Mesenchymal stem cell (in vitro differentiated cells and primary cell): ENCODE measurements at places on chromosomes 5 and 9.
A peak's percentile ranks its signal among the peaks of the same experiment; 100 is the strongest.

DNA sequence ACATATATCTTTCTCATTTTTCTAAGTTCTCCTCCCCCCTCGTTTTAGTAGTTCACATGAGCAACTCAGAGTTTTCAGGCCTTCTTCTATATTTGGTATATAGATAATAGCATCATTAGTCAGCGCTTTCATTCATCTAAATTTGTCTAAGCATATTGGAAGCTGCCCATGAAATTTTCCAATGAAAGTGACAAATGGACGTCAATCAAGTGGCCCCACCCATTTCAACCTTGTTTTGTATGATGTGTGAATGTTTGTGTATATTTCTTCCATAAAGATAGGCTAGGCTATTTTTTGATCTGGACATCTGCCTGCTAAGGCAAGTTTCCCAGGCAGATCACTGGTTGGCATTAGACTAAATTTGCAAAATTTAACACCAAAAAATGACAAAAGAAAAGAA lies 104.0 kb upstream of the SSBP2 start:
- H3K27me3 ChIP-seq, result no peaks in the 10 kb centered on the region
- H3K4me1 ChIP-seq, result peaks cover 18% of the 10 kb centered on the region
- H3K36me3 ChIP-seq, result no peaks in the 10 kb centered on the region
- H3K4me3 ChIP-seq, result no peak overlapping the region
- no peak overlapping the region for H3K27ac ChIP-seq
- DNase-seq, result no peak

DNA sequence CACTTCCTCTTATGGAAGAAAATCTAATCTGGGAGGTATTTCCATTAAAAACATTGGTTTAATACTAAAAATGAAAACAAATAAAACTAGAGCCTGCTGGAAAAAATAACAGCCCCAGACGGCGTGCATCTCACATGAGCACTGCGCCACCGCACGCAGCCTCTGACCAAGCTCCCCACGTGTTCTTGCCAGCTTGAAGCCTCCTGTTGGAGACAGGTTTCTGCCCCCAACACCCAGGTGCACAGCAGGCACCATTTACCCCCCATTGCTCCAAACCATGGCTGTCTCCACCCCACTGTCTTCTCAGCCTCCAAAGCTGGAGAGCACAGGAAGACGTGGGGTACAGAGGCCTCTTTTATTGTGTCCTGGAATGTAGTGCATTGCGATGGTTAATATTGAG lies 10.7 kb upstream of the COL5A1 start:
- H3K36me3 ChIP-seq, result peaks cover 3% of the 10 kb centered on the region
- peaks cover 12% of the 10 kb centered on the region for H3K27me3 ChIP-seq
- no peak overlapping the region for H3K4me3 ChIP-seq
- no peak for DNase-seq

GRCh38 chr5:43941806-43942205 lies 338.8 kb downstream of the NNT start:
- H3K4me3 ChIP-seq, result no peak overlapping the region
- H3K4me1 ChIP-seq, result no peaks in the 10 kb centered on the region
- no peak for DNase-seq
- H3K36me3 ChIP-seq, result no peaks in the 10 kb centered on the region
- H3K27ac ChIP-seq, result no peak overlapping the region
- H3K27me3 ChIP-seq, result no peaks in the 10 kb centered on the region

GRCh38 chr5:88279584-88279983 lies 10.9 kb upstream of the TMEM161B start:
- no peaks in the 10 kb centered on the region for H3K27me3 ChIP-seq
- H3K27ac ChIP-seq, result no peak overlapping the region
- peaks cover 48% of the 10 kb centered on the region for H3K36me3 ChIP-seq
- peak; percentile 2 for DNase-seq
- H3K4me1 ChIP-seq, result no peaks in the 10 kb centered on the region

- H3K27ac ChIP-seq, result no peak overlapping the region
- no peaks in the 10 kb centered on the region for H3K36me3 ChIP-seq
- no peaks in the 10 kb centered on the region for H3K4me1 ChIP-seq
- no peak overlapping the region for H3K4me3 ChIP-seq
- peaks cover 7% of the 10 kb centered on the region for H3K27me3 ChIP-seq
Measured at GRCh38 chr5:3357291-3357690, 238.3 kb upstream of the IRX1 start.

DNA sequence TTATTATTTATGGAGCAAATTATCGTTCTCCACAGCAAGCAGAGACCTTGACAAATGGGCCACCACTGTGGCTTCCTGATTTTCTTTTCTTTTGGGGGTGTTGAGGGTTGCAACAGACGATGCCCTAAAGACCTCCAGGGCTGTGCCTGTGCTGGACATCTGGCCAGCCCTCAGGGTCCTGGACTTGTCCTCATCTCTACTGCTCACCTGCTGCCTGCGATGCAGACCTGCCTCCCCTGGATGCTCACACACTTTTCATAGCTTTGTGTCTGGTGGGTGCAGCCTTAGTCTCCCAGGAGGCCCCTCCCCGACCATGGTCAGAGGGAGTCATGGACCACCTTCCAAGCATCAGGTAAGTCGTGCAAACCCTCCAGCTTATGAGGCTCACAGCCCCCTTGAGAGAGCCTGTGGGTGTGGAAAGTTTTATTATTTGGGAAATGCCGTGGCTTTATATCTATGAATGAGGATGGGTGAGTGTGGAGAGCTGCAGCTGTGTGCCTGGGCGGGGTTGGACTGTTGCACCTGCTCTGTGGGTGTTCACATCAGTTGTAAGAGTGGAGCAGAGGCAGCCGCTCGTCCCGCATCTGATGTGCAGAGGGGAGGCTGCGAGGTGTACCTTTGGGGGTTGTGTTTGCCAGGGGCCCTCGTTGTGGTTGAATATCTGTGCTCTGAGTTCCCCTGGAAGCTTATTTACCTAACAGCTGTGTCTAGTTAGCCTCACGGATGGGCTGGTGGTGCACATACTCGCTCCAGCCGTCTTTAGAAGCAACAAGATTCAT lies 126.3 kb upstream of the IRX4 start:
- DNase-seq, result no peak
- H3K27me3 ChIP-seq, result peaks cover 79% of the 10 kb centered on the region
- H3K27ac ChIP-seq, result no peak overlapping the region
- no peaks in the 10 kb centered on the region for H3K36me3 ChIP-seq

DNA sequence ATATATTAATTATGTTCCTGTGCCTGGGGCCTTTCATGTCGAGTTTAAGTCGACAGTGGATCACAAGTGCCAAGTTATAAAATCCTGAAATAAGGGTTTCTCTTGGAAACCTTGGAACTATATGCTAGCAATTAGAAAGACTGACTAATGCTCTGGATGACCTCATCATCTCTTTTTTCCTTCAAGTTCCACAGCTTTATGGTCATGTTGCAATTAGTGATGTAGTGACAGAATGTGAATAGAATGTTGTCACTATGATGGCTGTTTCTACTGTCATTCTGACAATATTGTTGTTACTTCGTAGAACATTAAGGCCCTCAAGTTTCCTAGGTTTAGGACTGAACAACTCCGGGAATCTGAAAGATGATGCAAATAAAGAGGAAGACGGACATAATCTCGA lies 368.0 kb upstream of the SEMA6A start:
- H3K27me3 ChIP-seq, result no peaks in the 10 kb centered on the region
- H3K36me3 ChIP-seq, result no peaks in the 10 kb centered on the region
- peak; percentile 69 for DNase-seq
- H3K4me1 ChIP-seq, result no peaks in the 10 kb centered on the region

GRCh38 chr9:128323212-128323730 lies 632 bp downstream of the COQ4 start:
- H3K27me3 ChIP-seq, result no peaks in the 10 kb centered on the region
- H3K36me3 ChIP-seq, result peaks cover 37% of the 10 kb centered on the region
- H3K4me1 ChIP-seq, result peaks cover 12% of the 10 kb centered on the region
- DNase-seq, result peak; percentile 87
- peak overlapping the region; percentile 79 for H3K27ac ChIP-seq
